Esophagus squamous epithelium (tissue), 5 donors: ENCODE measurements at places on chromosomes 7 and 10.

DNA sequence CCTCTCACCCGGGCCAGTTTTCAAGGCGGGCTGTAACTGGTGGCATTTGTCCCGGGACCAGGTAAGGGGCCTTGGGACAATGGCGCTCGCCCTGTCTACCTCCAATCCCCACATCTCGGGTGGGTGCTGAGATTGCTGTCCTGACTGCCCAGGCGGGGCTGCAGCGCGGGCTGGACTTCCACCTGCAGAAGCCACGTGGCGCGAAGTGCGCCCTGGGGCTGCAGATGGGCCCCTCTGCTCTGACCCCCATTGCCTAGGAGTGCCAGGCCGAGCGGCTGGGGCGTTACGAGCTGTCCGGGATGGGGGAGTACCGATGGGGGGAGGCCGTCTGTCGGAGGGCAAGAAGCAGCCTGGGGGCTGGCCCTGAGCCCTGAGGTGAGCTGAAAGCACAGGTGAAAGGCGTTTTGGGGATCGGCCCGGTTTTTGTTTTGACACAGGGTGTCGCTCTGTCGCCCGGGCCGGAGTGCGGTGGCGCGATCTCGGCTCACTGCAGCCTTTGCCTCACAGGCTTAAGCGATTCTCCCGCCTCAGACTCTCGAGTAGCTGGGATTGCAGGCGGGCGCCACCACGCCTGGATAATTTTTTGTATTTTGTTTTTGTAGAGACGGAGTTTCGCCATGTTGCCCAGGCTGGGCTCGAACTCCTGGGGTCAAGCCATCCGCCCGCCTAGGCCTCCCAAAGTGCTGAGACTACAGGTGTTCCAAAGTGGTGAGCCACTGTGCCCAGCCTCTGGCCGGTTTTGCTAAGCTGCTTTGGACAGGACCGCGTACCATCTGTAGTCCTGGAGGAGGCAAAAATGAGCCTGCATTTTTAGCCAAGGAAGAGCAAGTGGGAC, at the start of gene SFXN2:
Gene SFXN2 (plus strand): TSS at position 16 of the 835 bp plus-strand sequence. CDS start 12,001 bp downstream, outside the sequence.
- no peak for DNase-seq

- no peak for DNase-seq
These were observed 21.0 kb upstream of the FRAT2 start for GRCh38 chr10:97355571-97355975.

- no peak for DNase-seq
These were observed 237.8 kb downstream of the MAD1L1 start for GRCh38 chr7:1994931-1995330.

- no peak for DNase-seq
These were observed 370.6 kb upstream of the IGFBP3 start for GRCh38 chr7:46291601-46292150.

DNA sequence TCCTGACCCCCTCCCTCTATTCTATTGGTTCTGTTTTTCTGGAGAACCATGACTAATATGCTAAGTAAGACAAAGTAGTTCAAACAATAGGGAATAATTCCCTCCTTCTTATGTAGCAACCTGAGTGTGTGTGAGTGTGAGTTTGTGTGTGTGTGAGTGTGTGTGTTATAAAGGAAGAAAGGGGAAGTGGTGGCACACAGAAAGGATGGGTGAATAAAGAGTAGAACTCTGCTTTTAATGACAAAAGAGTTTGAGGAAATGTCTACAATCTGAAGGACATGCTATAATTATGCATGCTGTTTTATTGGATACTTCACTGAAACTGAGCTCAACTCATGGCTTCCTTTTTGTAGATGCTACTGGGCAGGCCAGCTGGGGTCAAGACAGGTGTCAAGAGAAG, 489.5 kb downstream of the REEP3 start:
- no peak for DNase-seq

DNA sequence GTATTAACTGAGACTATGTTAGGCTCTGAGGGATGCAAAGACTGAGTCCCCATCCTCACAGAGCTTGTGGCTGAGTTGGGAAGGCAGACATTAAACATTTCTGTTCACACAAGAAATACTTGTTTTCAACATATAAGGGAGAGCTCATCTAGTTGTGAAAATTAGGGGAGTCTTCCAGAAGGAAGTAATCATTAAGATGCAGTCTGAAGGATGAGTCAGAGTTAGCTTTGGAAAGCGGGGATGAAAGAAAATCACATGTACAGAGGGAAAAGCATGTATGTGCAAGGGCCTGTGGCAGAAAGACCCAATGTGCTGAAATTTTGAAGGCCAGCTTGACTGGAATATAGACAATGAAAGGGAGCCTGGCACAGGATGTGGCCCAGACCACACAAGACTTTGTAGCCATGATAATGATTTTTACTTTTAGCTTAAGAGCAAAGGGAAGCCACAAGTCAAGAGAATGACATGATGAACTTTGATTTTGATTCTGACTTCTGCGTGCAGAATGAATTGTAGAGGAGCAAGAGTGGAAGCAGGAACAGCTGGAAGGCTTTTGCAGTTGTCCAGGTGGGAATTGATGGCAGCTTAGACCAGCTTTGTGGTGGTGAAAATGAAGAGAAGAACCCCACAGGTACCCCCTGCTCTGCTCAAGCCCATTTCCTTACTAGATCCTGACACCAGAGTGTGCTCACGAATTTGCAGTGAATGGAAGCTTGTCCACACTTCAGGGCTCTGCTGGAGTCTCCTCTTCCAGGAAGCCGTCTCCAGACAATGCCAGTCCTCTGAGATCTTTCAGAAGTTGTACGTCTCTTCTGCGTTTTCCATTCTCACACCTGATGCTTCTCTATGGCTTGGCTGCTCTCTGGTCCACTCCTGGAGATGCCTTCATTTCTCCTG, 115.6 kb downstream of the ATXN7L1 start:
- DNase-seq = no peak
